ENCODE measurements at places on chromosomes 3 and 15.
A peak's percentile ranks its signal among the peaks of the same experiment; 100 is the strongest.

GRCh38 chr15:26967719-26968269 is 3.2 kb upstream of the GABRG3 start:
- DNase-seq: no peak

DNA sequence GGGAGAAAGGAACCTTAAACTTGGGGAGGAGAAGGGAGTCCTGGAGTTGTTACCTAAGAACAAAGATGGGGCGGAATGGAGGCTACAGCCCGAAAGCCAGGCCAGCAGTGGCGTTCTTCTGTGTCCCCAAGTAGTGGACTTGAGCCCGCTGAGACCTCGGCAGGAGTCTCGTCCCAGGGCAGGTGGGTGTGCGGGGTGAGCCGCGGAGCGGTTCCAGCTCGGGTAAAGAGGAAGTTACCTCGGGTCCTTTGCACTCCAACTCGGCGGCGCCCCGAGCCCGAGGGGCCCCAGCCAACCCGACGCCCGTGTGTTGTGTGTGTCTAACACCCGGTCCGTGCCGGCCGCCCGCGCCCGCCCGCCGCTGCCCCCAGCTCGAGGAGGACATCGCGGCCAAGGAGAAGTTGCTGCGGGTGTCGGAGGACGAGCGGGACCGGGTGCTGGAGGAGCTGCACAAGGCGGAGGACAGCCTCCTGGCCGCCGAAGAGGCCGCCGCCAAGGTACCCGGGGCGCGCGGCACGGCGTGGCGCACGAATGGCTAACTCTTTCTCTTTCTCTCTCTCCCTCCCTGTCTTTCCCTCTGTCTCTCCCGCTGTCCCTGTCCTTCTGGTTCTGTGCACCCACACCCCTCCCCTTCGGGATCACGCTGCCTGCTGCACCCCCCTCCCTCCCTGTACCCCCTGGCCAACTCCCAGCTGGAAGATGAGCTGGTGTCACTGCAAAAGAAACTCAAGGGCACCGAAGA is 959 bp downstream of the TPM1 start:
- no peak for DNase-seq

DNA sequence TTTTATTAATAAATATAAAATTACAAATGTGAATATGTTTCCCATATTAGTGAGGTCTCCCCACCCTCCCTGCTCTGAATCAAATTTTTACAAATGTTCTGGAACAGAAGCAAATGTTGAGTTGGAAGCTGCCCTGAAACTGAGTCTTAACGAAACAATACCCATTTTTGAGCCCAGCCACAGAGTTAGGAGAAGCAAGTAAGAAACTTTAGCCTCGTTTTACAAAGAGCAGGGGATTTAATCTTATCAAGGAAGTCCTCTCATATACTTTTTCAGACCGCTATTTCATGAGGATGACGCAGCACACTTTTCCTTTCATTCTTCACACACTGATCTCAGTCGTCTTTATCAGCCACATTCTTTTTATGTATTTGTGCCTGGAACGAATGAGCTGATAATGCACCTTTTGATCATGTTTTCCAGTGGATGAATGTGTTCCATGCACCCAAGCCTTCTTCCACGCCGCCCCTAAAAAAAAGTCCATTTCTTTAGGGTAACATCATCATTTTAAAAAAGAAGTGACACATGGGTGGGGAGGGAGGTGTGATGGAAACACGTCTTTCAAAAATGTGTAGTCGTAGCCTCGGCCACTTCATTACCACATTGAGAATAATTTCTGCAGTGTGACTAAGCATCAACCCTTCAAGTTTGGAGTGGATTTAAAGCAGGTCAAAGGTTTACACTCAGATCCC is 48.1 kb downstream of the SETMAR start:
- DNase-seq: peak; percentile 1

- no peak for DNase-seq
Measured at GRCh38 chr3:17045705-17046104, 160.9 kb downstream of the PLCL2 start.

DNA sequence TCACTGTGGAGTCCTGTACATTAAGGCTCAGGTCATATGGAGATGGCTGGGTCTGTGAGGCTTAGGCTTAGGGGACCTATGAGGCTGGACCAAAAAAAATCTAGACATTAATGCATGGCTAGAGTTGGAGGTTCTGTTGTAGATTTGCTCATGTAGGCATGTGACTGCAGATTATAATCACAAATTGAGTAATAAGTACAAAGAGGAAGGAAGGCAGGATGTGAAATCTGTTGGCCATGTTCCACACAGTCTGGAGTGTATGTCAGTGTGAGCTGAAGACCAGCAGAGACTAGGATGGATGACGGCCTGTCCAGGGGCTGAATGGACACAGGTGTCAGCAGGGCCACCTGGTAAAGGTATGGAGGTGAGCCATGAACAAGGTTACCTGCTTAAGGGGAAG is at the start of gene ST3GAL6:
Gene ST3GAL6, plus strand, starts transcription at position 265 of the 400 bp plus-strand sequence. CDS start 5,101 bp downstream, outside the sequence.
- no peak for DNase-seq

DNA sequence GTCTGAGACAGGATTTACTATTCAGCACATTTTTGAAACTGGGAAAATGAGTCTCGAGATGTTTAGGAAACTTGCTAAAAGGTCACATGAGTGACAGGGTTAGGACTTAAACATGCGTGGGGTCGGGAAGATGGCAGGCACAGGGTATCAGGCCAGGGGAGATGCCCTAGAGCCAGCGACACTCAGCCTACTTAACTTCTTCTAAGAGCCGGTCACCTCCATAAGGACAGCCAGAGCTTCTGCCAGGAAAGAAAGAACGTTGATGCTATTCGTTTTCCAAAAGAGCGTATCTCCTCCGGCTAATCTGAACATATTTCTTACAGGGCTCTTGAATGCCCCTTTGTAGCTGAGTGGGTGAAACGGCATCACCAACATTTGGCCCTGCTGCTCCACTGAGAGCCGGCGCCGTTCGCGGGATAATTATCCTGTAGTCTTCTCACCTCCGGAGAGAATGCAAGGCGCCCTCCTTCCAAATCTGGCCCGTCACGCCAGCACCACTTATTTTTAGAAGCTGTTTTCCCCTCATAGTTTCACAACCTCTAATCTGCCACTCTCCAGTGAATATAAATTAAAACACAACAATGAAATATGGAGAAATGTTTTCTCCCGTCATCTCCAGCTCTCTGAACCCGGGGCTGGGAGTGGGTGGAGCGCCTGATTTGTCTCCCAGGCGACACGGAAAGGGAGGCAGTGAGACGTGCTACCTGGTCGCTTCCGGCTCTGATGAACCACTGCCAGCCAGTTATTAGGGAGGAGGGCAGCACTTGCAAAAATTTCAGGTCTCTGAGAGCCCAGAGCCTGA is 58.5 kb downstream of the LIPC start:
- no peak for DNase-seq

DNA sequence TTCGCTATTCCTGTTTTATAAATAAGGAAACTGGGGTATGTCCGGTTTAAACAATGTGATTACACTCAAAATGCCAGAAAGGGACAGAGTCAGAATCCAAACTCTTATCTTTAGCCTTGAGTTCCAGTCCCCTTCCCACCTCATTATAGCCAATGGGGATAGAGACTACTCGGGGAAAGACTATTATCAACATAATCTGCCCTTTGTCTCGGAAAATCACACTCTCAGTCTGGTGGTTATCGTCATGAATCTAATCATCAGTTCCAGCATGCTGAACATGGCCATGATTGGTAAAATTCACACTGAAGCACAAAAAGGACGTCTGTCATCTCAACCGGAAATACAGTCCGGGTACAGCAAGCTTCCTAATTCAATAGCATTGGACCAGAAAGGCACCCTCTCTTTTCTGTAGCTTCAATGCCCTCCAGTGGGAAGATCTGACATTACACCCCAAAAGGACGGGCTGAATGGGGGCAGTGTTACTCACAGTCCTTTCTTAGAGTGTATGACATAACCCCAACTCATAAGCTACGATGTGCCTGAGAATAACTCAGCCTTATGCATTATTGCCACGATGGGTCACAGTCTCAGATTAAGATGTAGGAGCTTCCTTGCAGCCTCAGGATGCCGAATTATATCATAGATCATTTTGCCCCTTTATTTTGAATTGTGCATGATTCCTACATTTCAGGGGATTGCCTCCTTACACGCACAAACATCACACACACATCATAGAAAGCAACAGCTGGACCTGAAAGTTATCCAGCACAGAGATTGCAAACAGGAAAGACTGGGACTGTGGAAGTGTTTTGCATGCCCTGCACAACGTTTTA is 390.4 kb upstream of the LMCD1 start:
- peak; percentile 0 for DNase-seq

DNA sequence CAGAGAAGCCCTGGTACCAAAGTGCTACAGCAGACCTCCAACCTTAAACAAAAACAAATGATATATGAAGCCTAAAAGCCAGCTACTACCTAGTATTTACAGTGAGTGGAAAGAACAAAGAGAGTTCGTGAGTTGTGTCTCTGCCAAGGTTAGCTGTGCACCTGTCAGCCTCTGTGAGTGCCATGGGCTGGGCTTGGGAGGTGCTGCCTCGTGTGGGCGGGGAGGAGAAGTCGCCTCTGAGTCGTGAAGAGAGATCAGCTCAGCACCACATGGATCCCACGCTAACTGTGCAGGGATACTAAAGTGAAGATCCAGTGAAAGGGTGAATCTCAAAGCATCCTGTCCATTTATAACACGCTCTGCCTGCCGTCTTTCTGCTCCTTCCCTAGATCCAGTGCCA is 101.9 kb downstream of the CHDH start:
- no peak for DNase-seq

DNA sequence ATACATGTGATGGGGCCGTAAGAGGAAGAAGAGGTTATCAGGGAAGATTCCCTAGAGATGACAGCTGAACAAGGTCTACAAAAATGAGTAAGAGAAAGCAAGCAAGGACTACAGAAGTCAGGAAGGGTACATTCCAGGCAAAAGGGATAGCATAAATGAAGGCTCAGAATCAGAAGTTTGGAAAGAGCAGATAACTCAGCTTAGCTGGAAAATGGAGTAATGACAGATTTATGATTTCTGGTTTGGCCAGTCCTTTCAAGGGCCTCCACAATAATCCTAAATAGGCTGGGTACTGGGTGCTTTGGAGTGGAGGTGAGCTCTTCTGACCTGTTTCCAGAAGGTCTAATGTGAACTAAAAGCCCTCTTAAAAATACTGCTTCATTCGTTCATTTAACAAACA is 110.7 kb downstream of the MYO5A start:
- DNase-seq: no peak

DNA sequence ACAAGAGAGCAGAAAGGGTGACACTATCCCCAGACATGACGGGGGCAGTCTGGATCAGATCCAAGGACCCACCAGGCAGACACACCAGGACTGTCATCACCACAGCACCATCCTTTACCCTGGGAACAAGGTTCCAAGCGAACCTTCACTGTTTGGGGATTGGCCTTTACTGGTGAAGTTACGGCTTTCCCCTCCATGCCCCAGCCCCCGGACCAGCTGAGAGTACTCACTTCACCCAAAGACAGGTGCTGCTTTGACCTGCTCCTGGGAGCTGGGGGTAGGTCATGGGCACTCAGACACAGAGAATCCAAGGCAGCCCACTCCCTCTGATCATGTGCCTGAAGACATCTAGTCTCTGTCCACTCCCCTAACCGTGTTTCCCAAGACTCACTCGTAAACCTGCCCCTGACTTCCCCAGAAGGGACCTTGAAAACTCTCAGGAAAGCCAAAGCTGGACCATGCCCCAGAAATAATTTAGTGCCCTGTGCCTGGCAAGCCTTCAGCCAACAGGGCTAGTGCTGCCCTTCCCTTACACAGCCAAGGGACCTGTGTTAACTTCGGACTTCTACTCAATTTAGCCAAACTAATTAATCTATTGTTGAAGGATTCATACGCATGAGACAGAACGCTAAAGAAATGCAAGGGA is 2.8 kb downstream of the RRP9 start:
- DNase-seq: no peak

DNA sequence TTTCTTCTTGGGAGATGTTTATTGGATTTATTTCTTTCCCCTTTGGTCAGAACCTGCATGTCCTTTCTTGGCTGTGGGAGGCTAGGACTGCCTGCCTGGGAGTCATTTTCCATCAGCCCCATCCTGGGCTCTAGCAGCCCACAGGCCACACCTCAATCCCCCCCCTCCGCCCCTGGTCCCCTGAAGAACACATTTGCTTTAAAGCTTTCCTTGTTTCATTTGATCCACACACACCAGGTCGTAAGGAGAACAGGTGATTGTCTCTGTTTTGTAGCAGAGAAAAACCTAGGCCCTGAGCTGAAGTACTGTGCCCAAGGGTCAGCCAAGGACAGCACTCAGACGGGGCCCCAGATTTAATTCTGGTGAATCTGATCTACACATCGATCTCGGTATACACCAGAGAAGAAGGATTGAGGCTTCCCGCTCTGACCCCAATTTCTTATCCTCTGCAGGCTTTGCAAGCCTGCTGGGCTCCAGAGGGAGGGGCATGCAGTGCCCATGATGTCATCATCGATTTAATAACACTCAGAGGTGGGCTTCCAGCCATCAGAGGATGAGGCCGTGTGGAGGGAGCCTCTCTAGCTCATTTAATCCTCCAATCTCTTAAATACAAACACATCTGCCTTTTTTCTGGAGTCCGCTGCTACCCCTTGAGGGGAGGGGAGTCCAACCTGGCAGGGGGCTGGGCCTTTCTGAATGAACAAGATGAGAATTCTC is 1.7 kb upstream of the CLN6 start:
- no peak for DNase-seq

GRCh38 chr3:134885877-134886621 is 91.0 kb downstream of the EPHB1 start:
- DNase-seq: no peak

GRCh38 chr3:25817107-25817506 is 27.2 kb downstream of the OXSM start:
- DNase-seq: no peak

- no peak for DNase-seq
Measured at GRCh38 chr3:159892171-159892795, 96.4 kb upstream of the IL12A start.
